ENCODE measurements at places on chromosomes 7 and 10.

DNA sequence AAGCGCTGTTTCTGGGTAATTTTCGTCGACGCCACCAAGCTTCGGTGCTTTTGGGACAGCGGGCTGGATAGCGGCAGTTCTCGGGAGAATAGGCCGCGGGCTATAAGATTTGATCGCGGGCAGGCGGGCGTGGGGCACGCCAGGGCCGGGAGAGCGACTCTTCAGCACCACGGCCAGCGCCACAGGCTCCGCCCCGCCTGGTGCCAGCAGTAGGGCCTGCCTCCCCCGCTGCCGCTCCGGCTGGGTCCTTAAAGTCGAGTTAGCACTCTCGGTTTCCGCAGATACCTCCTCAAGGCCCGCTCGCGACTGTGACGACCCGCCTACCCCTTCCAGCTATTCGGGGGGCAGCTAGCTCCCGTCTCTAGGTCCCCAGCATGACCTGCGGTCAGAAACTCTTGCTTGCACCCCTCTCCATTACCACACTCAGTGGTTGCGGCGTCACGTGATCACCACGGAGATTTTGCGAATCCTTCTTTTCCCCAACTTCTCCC lies 9.4 kb downstream of the NXPH1 start:
- peak; percentile 60 for DNase-seq

- DNase-seq = no peak
These were observed 27.1 kb upstream of the DNMBP start for GRCh38 chr10:100036850-100037249.

DNA sequence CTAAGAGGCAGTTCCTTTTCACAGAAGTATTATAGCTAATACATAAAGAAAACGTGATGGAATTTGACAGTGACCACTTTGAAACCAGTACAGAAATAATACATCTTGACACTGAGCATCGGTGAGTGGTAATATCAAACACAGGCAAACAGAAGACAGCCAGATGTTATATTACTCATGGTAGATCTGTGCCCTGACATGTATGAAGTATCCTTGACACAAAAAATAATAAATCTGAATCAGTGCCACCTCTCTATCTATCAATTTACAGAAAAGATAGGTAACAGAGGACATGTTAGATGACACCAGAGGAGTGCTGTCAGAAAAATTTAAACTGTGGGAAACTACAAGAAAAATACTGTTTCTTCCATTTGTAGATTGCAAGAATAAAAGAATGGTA lies 217.4 kb upstream of the POT1 start:
- no peak for DNase-seq

DNA sequence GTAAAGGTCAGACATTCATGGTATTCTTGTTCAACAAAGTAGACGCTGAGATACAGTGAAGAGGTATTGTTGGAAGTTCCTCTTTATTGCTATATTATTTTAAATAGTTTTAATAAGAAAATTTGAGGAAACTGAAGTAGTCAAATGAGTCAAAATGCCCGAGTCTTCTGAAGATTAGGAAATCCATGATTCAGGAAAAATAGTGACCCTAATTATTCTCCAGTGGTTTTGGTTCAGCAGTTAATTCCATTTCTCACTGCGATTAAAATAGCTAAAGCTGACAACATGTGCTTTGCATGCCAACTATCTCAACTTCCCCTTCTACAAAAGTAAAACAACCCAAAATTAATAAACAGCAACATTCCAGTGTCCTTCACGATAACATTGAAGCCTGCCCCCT lies 32.7 kb upstream of the PFKP start:
- DNase-seq = no peak

- DNase-seq = no peak
These were observed 41.2 kb upstream of the FGFR2 start for GRCh38 chr10:121639416-121639815.

GRCh38 chr10:59872892-59873463 lies 33.4 kb downstream of the CCDC6 start:
- no peak for DNase-seq

DNA sequence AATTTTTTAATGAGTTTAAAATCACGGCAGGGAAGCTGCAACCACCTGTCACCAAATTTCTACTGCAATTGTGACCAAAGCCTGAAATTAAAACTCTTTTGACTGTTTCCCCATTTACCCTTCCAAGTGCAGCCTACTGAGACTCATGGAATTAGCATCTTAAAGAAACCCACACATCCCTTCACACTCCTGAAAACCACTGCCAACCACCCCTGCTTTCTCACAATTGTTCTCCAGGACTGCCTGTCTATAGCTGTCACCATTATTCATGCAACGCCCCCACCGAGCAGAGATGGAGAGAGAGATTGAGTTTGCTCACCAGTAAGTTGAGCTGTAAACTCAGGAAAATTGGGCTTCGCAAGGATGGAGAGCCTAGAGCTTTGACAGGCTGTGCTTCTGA lies 383.8 kb upstream of the SORCS1 start:
- no peak for DNase-seq

Measured in stimulated activated naive CD8-positive, alpha-beta T cell treated with anti-CD3 and anti-CD28 coated beads, Interleukin-15, amount 100 ng/mL, for 72 hours (primary cell).